ENCODE measurements at places on chromosomes 5 and 9.
A peak's percentile ranks its signal among the peaks of the same experiment; 100 is the strongest.

GRCh38 chr9:91073049-91073810 is 271.6 kb downstream of the SYK start:
- no peak overlapping the region for H3K4me3 ChIP-seq
- peak; percentile 17 for DNase-seq
- H3K27me3 ChIP-seq: no peaks in the 10 kb centered on the region
- H3K36me3 ChIP-seq: no peaks in the 10 kb centered on the region
- H3K27ac ChIP-seq: no peak overlapping the region
- peaks cover 8% of the 10 kb centered on the region for H3K4me1 ChIP-seq

DNA sequence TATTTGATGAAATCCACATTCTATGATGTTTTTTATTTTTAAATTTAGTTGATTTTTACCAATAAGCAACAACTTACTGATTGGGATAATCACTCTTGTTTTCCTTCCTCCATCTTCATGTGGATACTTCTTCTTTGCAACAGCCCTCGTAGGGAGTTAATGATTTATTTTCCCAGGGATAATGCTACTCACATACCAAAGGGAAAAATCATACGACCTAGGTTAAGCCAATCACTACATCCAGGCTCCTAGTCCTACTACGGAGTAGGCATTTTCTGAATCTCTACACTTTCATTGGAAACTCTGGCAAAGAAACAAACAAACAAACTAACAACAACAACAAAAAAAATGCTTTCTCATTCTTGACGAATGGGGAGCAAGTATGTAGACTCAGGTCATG is 663.4 kb downstream of the PTPRD start:
- H3K4me3 ChIP-seq: no peak overlapping the region
- H3K36me3 ChIP-seq: no peaks in the 10 kb centered on the region
- H3K27me3 ChIP-seq: no peaks in the 10 kb centered on the region
- no peaks in the 10 kb centered on the region for H3K4me1 ChIP-seq
- DNase-seq: no peak
- H3K27ac ChIP-seq: no peak overlapping the region

DNA sequence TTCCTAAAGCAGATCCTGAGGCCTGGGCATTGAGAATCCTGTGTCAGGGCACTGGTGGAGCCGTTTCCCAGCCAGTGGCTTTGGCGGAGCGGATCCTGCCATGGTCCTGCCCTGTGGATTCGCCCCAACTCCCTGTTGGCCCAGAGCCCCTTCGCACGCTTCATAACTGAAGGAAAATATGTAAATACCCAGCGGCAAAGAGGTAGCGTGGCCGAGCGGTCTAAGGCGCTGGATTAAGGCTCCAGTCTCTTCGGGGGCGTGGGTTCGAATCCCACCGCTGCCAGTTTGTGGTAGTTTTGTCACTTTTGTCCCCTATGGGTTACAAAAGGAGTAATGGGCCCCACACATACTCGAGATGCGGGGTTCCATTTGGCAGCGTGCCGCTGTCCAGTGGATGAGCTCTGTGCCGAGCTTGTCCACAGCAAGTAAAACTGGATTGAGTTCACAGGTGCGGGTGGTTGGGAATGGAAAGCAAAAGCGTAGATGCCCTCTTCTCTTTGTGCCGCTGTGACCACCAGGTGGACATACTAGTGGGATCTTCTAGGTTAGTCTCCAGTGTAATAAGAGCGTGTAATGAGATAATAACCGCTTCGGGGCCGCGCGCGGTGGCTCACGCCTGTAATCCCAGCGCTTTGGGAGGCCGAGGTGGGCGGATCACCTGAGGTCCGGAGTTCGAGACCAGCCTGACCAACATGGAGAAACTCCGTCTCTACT is 17.3 kb downstream of the TRIM7 start:
- peak; percentile 87 for DNase-seq
- no peaks in the 10 kb centered on the region for H3K27me3 ChIP-seq
- H3K27ac ChIP-seq: peak overlapping the region; percentile 93
- peak overlapping the region; percentile 91 for H3K4me3 ChIP-seq
- no peaks in the 10 kb centered on the region for H3K36me3 ChIP-seq

DNA sequence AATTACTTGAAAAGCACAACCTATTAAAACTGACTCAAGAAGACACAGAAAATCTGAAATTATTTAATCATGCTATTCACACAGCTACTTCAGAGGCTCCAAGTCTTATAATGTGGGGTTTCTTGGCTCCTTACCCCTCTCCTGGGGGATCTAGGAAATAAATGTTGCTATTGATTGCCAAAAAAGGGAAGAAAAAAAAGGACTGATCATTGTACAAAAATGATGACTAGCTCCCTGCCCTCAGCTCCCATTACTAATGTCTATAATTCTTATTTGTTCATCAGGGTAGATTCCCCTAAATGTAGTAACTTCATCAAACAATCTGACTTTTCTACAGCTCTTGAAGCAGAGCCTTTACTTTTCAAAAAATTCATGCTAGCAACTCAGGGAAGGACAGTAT is 3.3 kb upstream of the SMC5 start:
- H3K4me1 ChIP-seq: peaks cover 22% of the 10 kb centered on the region
- H3K27me3 ChIP-seq: no peaks in the 10 kb centered on the region
- no peaks in the 10 kb centered on the region for H3K36me3 ChIP-seq

DNA sequence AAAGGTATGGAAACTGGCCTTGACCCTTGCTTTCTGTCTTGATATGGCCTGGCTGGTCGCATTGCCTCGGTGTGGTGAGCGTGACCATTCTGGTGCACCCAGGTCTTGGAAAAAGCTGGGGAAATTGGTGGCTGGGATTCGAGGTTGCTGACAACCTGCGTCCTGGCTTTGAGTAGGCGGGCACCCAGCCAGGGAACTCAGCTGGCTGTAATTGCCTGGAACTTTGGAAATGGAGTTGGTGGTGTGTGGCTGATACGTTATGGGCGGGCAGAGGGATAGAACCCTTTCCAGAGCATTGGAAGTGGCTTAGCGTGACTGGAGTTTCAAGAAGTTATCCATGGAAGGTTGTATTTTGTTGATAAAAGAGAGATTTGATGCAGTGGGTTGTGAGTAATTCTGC is 35.2 kb downstream of the KCNMB1 start:
- H3K27ac ChIP-seq: no peak overlapping the region
- no peaks in the 10 kb centered on the region for H3K36me3 ChIP-seq
- no peak overlapping the region for H3K4me3 ChIP-seq
